ENCODE measurements at places on chromosomes 2 and 18. TPM values are rescaled to one million over a fixed set of nuclear protein-coding genes. Genes with fewer than 3 reads are reported as not detected.

DNA sequence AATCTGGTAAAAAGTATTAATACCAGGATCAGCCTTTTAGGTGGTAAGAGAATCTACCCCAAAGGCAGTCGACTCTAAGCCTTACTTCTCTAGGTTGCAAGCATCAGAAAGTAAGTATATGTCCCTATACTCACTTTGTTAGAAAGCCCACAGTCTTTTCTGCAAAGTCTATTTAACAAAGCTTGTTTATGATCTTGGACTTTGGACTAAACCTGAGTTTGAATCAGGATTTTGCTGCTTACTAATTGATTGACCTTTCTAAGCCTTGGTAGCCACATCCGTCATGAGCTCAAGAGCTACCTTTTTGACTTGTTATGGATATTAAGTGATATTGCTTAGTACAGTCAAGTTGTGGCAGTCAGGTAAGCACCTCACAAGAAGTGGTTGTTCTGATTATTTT lies 18.4 kb downstream of the FMNL2 start:
- DNase-seq, result no peak

DNA sequence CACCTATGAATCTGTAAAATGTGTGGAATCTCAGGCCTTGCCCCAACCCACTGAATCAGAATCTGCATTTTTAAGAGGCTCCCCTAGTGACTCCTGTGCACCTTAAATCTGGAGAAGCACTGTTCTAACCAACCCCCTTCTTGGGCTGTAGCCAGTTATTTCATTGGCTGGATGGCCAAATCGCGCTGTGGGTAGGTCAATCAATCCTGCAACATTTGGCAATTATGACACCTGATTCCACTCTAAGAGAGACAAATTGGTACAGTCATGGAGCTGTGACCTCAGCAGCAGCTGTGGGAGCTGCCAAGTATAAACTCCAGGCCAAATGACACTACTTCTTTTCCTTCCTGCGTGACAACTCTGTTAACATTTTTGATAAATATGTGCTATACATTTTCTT lies 208.7 kb downstream of the CLIP4 start:
- no peak for DNase-seq

- DNase-seq, result no peak
Measured at GRCh38 chr2:136858656-136859055, 93.3 kb downstream of the THSD7B start.

DNA sequence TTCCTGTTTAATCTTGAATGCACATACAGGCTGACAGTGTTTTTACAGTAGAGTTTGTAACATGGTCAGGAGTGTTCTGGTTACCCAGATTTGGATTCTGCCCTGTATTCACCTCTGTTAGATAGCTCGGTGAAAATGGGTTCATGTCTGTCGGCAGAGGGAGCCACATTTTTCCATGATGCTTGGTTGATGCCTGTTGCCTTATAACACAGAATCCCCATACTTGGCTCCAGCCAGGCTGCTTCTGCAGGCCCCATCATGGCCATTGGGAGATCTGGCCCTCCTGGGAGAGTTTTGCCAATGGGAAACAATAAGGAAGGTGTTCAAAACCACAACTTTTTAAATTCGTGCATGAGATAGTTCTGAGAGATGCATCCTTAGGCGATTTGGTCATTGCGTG lies 78.1 kb downstream of the WDSUB1 start:
- no peak for DNase-seq

- DNase-seq, result no peak
Measured at GRCh38 chr2:130183512-130184373, 1.7 kb downstream of the MZT2B start.

DNA sequence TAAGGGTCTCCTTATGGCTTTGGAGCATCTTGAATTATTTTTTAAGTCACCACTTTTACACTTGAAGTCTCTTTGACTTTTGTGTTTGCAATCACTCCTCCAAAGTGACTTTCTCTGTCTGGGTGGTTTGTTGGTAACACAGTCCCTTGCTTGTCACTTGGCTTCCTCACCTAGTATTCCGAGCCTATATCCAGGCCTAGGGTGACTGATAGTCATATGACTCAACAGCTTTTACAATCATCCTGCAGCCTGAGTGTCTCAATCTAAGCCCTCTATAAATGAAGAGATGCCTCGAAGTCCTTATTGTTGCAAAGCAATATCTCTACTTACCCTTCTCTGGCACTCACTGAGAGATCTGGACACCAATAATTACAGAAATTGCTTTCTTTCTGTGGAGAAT lies 53.9 kb upstream of the SETBP1 start:
- peak; percentile 51 for DNase-seq

- no peak for DNase-seq
Measured at GRCh38 chr2:237920673-237921072, 46.1 kb upstream of the UBE2F start.

GRCh38 chr2:48207201-48207641 lies 300.9 kb upstream of the FBXO11 start:
- DNase-seq, result no peak

DNA sequence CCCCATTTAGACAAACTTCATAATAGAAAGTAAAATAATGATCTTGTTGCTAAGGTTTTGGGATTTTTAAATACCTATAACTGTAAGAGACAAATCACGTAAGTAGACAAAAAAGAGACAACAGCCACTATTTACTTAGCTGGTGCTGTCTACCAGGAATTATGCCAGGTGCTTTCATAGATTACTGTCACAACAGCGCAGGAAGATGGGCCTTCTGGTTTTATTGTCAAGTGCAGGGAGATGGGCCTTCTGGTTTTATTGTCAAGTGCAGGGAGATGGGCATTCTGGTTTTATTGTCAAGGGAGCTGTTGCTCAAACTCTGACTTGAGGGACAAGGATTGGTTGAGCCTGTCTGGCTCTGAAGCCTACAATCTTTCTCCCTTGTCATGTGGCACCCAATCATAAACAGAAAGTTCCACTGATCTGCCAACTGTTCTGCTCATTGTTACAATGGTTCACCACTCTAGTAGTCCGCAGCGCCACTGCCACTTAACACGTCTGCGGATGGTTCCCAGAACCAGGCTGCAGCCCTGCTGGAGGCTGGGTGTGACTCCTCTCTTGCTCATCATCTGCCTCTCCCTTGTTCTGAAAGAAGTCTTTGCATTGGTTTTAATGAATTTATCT lies 95.0 kb downstream of the RNF144A start:
- peak; percentile 45 for DNase-seq

DNA sequence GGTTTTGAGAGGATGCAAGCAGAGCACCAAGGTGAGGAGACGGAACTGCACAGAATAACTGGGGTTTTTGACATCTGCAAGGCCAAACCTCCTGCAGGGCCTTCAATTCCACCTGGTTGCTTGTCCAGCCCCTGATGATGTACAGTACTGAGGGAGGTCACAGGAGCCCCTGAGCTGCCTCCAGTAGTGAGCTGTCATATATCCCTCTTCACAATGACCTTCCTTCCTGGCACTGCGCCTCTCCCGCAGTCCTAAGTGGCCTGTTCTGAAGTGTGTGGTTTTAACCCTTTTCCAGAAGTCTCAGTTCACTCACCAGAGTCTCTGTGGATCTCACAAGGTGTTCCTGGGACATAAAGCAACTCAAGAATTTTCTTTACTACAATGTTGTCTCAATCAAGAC lies 45.3 kb downstream of the LRRTM1 start:
- DNase-seq, result no peak

- DNase-seq, result no peak
Measured at GRCh38 chr18:3715231-3716080, 265.5 kb downstream of the TGIF1 start.

DNA sequence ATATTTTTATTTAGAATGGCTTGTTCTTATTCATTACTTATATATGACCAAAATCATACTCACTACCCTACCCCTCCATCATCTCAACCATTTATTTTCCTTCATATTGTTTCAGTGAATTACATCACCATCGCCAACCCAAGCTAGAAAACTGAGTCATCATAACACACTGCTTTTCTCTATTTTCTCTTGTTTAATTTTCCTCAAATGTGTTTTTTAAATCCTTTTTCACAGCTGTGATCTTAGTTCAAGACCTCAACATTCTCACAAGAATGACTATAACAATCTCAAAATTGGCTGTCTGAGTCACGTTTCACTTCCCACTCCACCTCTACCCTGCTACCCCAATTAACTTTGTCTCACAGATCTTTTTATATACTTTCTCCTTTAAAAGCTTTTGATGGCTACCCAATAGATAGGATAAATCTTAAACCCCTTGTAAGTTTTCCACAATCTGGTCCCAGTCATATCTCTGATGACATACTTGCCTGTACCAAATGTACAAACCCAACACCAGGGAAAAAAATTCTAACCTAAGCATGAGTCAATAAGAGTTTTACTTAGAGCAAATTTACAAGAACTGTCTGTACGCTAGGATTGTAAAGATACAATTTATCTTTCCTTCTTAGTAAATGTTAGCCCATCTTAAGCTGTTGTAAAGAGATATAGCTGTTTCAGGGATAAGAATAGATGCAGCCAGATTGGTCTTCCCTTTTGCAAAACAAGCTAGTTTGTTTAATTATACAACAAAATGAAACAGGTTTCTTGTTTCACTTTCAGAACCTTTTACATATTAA lies 635.1 kb upstream of the SLC39A10 start:
- DNase-seq, result peak; percentile 1

GRCh38 chr2:46487667-46488335 lies 8.4 kb downstream of the TMEM247 start:
- DNase-seq, result peak; percentile 76

- DNase-seq, result no peak
Measured at GRCh38 chr2:121118951-121119350, 166.1 kb downstream of the TFCP2L1 start.

GRCh38 chr2:214139630-214140284 lies 271.1 kb upstream of the VWC2L start:
- DNase-seq, result peak; percentile 76

DNA sequence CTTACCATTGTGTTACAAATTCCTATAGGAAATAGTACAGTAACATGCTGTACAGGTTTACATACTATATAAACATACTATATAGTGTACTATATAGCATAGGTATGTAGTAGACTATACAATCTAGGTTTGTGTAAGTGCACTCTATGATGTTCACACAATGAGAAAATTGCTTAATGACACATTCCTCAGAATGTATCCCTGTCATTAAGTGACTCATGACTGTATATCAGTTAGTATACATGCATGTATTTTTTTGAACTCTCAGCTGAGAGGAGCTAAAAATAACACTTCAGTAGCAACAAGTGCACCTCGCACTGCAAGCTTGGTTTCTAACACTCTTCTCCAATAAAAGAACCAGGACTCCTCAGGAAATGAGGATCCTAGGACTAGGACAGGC lies 19.5 kb upstream of the ASXL3 start:
- DNase-seq, result no peak

DNA sequence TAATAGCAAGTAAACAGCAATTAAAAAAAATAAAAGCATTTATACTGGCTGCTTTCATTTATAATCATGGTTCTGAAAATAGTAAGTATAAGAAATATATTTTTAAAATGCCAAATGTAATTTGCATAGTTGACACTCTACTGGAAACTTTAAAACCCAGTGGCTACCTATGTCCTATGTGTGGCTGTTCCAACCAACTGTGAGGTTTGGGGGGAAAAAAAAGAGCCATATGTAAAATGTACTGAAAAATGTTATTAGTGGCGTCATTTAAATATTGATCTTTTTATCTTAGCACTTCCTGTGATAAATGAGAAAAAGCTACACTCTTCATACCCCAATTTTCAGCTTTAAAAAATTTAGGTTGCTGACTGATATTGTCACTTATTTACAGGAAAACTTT lies 270.7 kb downstream of the TCF4 start:
- DNase-seq, result no peak

DNA sequence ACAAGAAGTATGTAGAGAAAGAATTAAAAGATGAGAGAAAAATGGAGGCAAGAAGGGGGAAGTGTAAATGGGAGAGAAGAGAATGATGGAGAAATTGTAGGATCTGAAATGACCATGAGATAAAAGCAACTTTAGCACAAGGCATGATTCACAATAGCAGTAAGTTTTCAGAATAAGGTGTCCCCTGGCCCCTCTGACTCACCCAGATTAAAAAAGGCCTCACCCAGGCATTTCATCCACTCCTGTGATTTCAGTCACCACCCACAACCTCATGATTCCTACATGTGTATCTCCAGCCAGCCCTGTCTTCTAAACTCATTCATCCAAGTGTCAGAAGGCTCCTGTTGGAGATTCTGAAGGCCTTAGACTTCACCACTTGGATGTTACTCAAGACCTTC lies 56.6 kb downstream of the SP100 start:
- DNase-seq, result peak; percentile 75

- DNase-seq, result peak; percentile 96
Measured at GRCh38 chr2:223760838-223761502, 76.4 kb downstream of the AP1S3 start.

- DNase-seq, result no peak
Measured at GRCh38 chr18:64365106-64365505, 216.2 kb upstream of the LINC00305 start.

DNA sequence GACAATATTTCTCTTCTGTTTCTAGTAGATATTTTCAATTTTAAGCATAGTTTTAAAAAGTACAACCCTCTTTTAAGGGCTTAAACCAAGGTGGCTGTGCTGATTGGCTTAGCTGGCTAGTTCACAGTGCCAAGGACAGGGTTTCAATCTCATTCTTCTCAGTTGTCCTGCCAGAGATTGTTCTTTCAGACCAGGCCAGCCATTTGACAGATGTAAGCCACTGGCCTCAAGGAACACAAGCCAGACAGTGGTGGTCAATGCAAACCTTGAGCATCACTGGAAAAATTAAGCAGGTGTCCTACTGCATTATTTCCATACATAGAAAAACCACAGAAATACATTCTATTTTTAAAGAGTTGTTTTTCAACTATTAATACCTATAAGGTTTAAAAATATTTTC lies 5.9 kb downstream of the RNF103 start:
- DNase-seq, result no peak

DNA sequence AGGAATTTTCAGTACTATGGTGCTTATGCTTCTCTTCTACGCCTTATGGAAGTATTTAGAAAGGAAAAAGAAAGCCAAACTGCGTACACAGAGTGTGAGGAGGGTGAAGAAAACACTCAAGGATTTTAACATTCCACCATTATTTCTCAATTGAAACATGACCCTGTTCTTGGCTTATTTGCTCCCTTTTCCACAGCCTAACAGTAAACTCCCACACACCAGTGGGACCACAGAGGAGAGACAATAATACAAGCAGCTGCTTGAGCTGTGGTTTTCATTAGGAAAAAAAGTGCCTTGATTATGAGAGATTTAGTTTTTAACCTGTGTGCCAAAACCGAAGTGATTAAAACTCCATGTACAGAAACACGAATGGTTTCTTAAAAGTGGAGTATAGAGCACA lies 134.3 kb downstream of the MEP1B start:
- no peak for DNase-seq

GRCh38 chr2:39781697-39782096 lies 2.6 kb upstream of the THUMPD2 start:
- no peak for DNase-seq

The SEPTIN10 gene
- total RNA-seq, result 74.5 TPM

The TSHZ1 gene
- total RNA-seq, result 5.9 TPM

The SULT1C4 gene
- total RNA-seq, result not detected

The STRADB gene
- total RNA-seq, result 41.1 TPM

The ITGA6 gene
- total RNA-seq, result 47.7 TPM

The PFN4 gene
- total RNA-seq, result 0.12 TPM

The KIF5C gene
- total RNA-seq, result 1.3 TPM

The ABCG8 gene
- not detected for total RNA-seq

The DCC gene
- total RNA-seq, result not detected

The KLHL41 gene
- not detected for total RNA-seq

The DPY30 gene
- 133 TPM for total RNA-seq

The MDH1B gene
- 1.2 TPM for total RNA-seq

The LRRTM1 gene
- total RNA-seq, result not detected

All from M059J (cell line).